NCI-H1436 (cell line): ENCODE measurements at places on chromosomes 13 and 19.

GRCh38 chr13:111874981-111875380, 192.0 kb upstream of the SOX1 start:
- DNase-seq = no peak

DNA sequence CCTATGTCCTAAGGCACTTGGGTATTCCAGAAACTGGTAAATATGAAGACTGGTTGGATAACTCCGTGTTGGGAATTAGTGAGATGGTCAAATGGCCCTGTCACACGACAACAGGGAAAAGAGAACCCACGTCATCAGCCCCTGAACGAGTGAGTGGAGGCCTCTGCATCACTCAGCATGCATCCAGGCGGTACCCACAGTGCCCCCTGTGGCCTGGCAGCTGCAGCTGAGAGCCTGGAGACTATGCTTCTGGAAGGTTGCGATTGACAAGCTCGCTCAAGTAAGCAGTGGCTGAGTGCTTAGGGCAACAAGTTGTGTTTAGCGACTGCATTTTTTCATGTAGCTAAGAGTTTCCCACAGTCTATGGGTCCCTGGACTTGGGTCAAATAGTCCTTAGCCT, 55.9 kb downstream of the COL4A2 start:
- no peak for DNase-seq

DNA sequence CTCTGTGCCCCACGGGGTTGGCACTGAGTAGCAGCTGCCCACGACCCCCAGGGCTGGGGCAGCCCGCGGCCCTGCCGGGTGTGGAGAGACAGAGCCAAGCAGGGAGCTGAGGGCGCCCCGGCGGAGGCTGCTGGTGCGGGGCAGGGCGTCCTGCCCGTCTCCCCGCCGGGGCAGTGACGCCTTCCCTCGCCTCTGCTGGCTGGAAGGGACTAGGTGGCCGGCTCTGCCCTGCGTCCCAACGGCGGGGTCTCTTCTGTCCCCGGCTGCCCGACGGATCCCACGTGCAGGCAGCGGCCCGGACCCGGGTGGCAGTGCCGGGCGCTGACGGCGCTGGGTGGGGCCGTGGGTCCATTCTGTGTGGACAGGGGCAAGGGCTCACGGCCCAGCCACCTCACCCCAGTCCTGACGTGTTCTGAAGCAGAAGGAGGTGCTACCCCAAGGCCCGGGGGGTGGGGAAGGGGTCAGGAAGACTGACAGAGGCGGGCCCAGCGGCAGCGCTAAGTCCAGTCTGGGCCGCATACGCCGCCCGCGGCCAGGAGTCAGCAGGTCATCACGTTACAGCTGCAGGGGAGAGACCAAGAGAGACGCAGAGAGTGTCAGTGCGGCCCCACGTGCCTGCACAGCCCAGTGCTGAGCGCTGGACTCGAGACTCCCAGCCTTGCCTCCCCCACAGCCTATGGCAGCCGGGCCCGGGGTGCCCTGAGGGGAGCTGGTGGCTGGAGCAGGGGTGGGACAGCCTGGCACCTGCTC, 15.1 kb upstream of the PLPP2 start:
- no peak for DNase-seq

DNA sequence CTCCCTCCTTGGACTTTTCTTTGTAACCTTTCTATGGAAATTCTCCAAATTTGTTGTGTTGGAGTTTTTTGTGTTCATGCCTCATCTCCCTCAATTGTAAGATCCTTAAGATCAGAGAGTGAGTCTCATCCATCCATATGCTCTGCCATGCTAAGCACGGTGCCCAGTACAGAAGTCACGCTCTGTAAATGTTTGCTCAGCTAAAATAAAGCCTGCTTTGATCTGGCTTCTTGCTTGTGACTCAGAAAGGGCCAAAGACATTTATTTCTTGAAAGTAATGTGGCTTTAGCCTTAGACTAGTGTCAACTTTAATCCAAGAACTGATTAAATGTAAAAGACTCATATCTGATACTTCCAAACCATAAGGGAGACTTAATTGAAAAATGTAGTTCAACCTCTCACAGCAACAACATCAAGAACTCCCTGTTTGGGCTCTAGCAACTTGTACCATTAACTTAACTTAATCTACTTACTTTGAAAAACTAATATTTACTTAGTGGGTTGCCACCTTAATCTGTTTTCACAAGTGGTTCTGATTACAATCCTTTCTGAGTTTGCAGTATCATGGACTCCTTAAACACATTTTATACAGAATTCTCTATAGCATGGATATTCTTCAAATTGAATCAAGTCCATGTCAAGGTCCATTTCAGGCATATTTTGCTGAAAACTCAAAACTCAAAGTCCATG, 100.2 kb downstream of the KL start:
- no peak for DNase-seq

- DNase-seq = no peak
Observed at GRCh38 chr19:55473225-55474012, 3.0 kb upstream of the ZNF628 start.

DNA sequence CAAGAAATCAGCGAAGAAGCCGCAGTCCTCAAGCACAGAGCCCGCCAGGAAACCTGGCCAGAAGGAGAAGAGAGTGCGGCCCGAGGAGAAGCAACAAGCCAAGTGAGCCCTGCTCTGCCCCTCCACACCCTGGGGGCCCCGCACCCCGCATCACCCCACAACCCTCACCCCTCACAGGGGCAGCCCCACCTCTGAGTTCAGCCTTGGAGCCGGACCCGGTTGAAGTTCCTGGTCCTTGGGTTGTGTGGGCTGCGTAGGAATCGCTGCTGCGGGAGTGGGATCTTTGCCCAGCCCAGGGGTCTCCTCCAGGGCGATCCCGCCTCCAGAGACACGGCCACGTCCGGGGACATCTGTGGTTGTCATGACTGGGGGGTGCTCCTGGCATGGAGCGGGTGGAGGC, 22.0 kb downstream of the PLIN4 start:
- no peak for DNase-seq

DNA sequence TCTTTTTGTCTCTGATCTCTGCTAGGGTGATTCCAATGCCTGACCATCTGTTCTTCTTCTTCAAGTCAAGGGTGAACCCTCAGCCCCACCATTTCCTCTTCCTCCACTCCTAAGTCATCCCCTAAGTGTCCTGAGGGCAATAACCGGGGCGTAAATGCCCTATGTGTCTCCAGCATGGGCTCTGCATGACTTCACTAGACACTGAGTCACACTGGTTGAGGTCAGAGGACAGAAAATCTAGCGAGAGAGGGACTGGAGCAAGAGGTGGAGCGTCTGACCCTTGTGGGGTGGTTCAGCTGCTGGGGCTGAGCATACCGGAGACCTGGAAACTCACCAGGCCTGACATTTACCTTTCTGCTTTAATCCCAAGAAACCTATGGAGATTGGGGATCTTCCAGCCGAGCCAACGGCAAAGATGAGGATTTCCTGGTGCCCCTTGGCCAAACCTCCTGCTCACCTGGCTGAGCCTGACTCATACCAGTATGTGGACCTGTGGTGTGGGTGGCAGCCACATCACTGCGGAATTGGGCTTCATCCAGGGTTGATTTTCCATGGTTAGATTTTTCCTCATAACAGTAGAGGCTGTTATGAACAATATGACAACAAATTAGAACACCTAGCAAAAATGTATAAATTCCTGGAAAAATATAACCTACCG, 26.9 kb downstream of the SCGB2B2 start:
- no peak for DNase-seq

DNA sequence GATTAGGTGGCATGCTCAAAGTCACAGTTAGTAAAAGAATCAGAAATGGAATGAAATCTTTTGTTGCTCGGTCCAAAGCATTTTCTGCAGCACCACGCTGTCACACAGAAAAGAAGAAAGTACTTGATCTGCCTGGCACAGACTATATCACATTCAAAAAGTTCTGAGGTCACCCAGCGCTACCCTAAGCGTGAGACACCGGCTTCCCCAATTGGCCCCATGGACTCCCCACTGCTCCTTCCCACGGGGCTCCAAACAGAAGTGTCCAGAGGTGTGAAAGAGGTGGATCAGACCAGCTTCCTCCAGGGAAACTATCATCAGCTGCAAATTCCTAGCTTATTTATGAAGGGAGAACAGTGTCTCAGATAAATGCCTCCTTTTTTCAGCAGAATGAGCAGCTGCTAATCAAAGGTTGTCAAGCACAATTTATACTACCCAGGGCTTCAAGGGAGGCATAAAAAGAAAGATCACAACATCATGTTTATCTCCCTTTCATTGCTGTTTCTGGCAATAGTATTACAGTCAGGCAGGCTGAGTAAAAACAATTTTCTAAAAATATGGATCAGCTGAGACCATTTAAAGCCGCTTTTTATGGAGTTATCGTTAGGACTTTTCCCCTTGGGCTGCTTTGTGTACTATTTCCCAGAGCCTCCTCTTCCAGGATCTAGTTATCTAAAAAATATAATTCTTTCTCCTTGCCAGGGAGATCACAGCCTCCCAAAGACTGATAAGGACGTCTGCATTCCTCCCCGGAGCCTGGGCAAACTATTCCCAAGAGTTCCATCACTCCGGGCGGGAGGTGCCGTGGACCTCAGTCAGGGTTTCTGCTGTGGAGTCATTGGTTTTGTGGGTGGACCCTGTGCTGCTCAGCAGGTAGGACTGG, 208.0 kb downstream of the LHFPL6 start:
- no peak for DNase-seq

DNA sequence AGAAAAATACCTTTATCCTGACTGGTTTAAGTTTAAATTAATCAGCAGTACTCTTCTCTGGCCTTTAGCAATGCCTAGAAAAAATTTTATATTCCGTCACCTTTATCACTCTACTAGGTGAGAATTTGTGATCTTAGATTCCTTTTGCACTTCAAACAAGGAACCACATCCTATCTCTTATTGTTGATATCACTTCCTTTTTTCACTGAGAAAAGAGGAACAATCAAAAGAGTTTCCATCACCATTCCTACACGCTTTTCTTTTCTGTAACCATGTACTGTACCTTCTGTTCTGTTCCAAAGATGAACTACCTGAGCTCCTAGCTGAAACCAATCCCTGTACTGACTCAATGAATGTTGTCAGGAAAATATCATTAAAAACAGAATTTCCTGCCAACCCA, 1379.0 kb upstream of the MIR17HG start:
- no peak for DNase-seq

DNA sequence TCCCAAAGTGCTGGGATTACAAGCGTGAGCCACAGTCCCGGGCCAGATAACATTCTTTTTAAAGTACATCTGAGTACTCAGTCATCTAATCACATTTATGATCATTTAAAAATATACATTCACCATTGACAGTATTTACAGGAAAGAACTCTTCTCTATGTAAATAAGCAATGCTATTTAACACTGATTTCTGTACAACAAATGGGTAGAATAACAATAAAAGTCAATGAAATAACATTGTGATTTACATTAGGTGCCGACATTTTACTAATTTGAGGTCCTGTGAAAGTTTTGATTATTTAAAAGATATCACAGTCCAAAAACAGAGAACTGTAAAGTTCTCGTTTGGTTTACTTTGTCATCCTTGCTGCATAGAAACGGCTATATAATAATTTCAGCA, 1763.7 kb downstream of the SLITRK1 start:
- no peak for DNase-seq

GRCh38 chr19:12788682-12789097, 2.6 kb upstream of the JUNB start:
- DNase-seq = no peak

DNA sequence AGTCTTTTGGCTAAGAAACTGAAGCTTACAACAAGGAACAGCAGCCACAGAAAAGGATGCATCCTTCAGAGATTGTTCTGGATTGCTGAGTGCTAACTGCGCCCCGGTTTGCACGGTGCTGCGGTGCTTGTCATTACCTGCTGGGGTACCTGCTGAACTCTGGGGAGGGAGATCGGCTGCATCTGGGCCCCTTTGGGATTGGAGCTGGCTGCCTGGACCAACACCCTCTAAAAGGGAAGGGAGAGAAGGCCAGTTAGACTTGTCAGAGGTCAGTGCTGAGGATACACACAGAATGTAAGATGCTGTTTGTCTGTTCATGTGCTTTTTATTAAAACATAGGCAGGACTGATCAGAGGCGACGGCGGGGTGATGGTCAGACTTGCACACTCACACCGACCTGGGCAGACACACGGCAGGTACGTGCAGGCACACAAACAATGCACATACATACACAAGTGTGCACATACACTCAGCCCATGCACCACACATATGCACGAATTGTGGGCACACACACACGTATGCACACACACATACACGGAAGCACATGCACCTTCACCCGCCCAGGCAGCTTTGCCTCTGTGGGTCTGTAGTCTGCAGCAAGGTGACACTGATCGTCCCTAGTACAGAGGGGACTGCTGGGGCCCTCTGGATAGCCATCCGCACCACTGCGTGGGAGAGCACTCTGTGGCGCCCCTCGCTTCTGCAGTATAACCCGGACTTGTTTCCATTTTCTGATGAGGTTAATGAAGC, 66.1 kb downstream of the RFX2 start:
- no peak for DNase-seq
